ENCODE measurements at places on chromosomes 2 and 18. TPM values are rescaled to one million over a fixed set of nuclear protein-coding genes. Genes with fewer than 3 reads are reported as not detected.

CRACDL gene
- total RNA-seq = 0.31 TPM

ADCY3 gene
- total RNA-seq = 71.7 TPM

DNA sequence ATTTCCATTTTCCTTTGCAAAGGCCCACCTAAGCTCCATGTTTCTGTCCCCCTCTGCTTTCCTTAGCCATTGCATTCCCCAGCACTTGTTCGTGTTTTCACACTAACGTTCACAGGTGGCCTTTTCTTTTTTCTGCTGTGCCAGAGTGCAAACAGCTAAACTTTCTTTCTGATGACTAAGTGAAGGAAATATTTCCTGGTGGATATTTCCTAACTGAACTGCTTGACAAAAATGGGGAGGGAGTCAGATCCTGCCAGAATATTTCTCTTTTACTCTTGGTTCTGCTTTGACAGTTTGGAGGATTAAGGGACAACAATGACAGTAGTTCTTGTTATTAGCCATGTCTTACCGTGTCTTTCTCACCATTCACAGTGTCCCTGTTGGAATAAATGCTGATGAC is 344.0 kb downstream of the ARHGAP15 start:
- H3K4me1 ChIP-seq = peaks cover 56% of the 10 kb centered on the region
- H3K27ac ChIP-seq = no peak overlapping the region
- no peak overlapping the region for H3K4me3 ChIP-seq
- no peak for DNase-seq
- no peaks in the 10 kb centered on the region for H3K27me3 ChIP-seq

DNA sequence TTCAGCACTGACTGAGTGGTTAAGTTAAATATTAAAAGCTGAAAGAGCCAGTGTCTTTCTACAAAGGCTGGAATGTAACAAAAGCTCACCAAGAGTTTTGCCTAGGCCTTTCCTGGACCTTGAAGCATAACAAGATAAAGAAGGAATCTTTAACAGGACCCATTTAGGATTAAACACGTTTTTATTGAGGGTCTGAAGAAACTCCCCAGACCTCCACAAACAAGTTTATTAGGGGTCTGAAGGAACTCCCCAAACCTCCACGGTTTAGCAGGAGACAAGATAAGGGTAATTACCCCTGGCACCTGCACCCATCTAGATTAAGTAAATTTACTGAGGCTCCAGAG is 104.0 kb downstream of the ACAA2 start:
- H3K4me3 ChIP-seq = no peak overlapping the region
- no peaks in the 10 kb centered on the region for H3K36me3 ChIP-seq
- H3K4me1 ChIP-seq = no peaks in the 10 kb centered on the region

- no peaks in the 10 kb centered on the region for H3K27me3 ChIP-seq
- no peaks in the 10 kb centered on the region for H3K4me1 ChIP-seq
- peaks cover 8% of the 10 kb centered on the region for H3K36me3 ChIP-seq
- no peak overlapping the region for H3K4me3 ChIP-seq
Observed at GRCh38 chr2:39018638-39019037, 102.2 kb downstream of the SOS1 start.

- H3K27ac ChIP-seq = no peak overlapping the region
- H3K27me3 ChIP-seq = no peaks in the 10 kb centered on the region
- DNase-seq = no peak
- H3K4me1 ChIP-seq = peaks cover 67% of the 10 kb centered on the region
- peaks cover 7% of the 10 kb centered on the region for H3K36me3 ChIP-seq
- no peak overlapping the region for H3K4me3 ChIP-seq
Observed at GRCh38 chr2:113252047-113252590, 26.6 kb downstream of the PAX8 start.

DNA sequence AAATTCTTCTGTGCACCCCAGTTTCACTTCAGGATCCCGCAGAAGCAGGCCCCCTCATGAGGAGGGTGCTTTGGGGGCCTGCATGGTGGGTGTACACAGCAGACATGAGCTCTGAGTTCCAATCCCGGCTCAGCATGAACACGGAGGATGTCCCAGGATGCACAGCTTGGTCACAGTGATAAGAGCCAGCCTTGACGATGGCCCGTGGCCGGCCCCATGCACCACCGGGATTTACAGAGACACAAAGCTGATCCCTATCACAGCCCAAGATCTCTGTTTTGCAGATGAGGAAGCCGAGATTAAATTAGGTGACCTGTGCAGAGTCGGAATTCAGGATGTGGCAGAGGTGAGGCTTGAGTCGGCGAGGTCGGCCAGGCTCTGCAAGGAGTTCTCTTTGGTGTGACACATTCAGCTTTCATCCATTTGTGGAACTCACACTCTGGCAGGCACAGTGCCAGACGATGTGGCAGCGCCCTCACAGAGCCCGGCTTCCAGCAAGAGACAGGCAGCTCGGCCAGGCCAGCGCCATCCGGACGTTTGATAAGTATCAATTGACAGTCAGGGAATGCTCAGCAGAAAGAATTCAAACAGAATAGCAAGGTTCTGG is 456.3 kb upstream of the MYT1L start:
- H3K27me3 ChIP-seq = peaks cover 5% of the 10 kb centered on the region
- DNase-seq = no peak
- H3K27ac ChIP-seq = no peak overlapping the region
- H3K4me1 ChIP-seq = no peaks in the 10 kb centered on the region
- no peaks in the 10 kb centered on the region for H3K36me3 ChIP-seq
